ENCODE measurements at places on chromosomes 3 and 15.

DNA sequence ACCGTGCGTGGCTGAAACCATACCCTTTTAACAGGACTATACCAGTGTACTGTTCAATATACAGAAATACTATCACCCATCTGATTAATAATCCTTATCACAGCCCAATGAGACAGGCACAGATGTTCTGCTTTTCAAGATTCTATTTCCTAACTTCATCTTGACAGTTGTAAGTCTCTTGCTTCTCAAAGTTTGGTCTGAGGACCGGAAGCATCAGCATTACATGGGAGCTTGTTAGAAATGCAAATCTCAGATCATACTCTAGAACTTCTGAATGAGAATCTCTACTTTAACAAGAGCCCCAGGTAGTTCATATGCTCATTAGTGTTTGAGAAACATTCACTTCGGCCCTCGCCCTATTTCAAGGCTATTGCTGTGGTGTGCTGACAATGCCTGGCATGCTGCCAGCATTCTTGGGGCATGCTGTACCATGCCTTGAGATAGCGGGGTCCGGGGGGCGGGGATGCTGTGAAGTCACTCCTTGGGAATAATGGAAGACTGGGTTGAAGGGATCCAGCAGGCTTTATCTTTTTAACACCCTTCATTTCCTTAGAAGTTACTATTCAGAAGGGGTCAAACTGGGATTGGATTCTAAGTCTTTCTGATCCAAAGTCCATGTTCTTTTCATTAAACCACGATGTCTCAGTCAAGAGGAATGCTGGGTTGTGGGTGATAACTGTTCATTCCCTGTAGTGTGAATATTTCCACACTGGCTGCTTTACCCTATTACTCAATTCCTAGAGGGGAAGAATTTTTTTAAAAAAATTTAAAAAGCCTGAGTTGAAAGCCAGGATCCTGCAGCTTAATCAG is 194.7 kb downstream of the LPP start:
- DNase-seq = no peak

GRCh38 chr3:63043631-63044030 is 168.4 kb upstream of the CADPS start:
- no peak for DNase-seq

GRCh38 chr15:48289628-48290027 is 41.6 kb upstream of the DUT start:
- DNase-seq = no peak

DNA sequence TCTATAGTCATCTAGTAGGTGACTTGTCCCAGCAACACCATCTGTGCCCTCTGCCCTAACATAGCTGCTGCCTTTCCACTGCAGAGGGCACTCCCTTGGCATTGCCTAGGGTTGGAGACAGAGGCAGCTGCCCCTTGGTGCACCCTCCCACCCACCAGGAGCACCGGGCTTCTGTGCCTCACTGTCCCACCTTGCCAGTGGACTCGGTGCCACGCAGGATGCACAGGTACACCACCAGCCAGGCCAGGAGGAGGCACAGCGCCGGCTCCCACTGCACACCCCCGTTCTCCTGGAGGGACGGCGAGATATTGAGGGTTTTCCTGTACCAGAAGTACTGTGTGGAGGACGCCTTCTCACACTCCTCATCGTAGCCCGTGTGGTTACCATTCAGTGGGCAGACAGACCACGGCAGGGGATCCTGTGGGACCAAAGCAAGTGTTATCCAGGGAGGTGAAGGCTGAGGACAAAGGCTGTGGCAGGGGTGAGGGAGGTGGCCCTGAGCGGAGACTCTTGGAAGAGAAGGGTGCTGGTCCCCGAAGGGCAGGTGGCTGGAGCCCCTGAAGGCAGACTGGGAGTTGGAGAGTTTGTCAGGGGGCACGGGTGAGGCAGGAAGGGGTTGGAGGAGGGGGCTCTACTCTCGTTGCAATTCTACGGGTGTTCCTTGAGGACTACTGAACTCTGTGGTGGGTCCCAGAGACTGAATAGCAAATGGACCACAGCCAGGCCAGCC is 20.6 kb downstream of the SLC6A20 start:
- no peak for DNase-seq

DNA sequence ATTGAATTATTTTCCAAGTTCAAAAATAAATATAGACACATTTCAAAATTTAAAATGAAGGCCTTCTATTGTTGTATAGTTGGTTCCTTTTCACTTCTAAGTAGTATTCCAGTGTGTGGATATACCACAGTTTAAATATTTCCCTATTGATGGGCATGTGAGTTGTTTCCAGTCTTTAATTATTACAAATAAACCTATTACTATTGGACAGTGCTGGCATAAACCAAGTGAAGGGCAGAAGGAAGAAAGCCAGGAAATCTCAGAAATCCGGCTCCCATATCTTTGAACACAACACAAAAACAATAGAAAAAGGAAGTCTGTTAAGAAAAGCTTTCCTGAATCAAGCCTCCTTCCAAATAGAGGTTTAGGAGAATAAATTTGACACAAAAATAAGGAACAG is 26.1 kb downstream of the GOLGB1 start:
- no peak for DNase-seq

- DNase-seq = no peak
These were observed 31.0 kb upstream of the PTPRG start for GRCh38 chr3:61530355-61530754.

DNA sequence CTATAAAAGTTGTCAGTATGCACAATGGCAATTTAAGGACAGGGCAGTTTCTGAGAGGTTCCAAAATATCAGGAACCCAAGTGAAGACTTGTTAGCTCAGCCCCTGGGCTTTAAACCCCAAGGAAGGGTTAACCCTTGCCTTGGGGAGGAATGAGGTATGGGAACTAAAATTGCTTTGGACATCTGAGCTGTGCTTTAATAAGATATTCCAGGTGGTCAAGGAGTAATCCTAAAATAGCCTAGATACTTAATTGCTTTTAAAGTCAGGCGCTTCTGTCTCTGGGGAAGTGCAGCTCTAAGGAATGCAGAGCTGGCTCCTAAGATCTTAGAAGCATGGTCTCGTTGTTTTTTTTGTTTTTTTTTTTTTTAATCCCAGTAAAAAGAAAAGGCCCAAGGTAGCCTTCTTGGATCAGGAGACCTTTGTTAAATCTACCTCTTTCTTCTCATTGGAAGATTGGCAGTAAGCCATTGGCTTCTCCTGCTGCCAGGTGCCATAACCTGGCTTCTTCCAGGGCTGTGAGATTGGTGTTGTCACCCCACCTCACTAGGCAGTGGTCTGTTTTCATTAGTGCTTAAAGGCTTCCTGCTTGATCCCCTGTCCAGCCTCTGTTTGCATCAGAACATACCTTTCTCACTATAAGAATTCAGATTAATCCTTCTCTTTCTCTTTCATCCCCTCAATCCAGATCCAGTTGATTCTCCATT is 24.5 kb downstream of the ARID3B start:
- DNase-seq = no peak

Data from NCI-H1417 treated with DMSO at 0.1 percent for 48 hours (cell line).